ENCODE measurements at places on chromosomes 12 and 14.

DNA sequence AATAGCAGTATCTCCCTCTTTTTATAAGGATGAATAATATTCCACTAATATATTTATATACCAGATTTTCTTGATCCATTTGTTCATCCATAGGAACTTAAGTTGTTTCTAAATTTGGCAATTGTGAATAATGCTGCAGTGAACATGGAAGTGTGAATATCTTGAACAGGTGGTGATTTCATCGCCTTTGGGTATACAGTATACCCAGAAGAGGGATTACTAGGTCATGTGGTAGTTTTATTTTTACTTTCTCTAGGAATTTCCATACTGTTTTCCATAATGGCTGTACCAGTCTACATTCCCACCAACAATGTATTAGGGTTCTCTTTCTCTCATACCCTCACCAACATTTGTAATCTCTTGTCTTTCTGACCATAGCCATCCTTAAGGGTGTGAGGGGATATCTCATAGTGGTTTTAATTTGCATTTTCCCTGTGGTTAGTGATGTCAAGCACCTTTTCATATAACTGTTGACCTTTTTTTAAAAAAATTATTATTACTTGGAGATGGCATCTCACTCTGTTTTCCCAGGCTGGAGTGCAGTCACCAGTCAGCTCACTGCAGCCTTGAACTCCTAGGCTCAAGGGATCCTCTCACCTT is 20.5 kb downstream of the PPHLN1 start:
- no peak for DNase-seq

DNA sequence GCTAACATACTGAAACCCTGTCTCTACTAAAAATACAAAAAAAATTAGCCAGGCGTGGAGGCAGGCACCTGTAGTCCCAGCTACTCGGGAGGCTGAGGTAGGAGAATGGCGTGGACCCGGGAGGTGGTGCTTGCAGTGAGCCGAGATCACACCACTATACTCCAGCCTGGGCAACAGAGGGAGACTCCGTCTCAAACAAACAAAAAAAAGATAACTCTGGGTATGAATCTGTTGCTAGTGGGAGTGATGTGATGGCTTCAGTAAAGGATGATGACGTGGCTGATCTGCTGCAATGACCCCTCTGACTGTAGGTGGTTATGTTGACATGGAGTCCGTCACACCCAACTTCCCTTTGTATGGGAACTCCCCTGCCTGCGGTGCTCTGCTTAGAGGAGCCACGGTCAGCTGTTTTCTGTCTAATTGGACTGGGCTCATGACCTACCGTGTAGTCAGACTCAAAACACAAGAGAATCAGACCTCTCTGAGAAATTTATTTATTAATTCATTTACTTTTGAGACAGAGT is 59.1 kb upstream of the MED13L start:
- DNase-seq: no peak

- no peak for DNase-seq
These were observed 123.1 kb downstream of the GALC start for GRCh38 chr14:87869619-87870583.

GRCh38 chr12:118307069-118307954 is 65.4 kb downstream of the TAOK3 start:
- DNase-seq: no peak

DNA sequence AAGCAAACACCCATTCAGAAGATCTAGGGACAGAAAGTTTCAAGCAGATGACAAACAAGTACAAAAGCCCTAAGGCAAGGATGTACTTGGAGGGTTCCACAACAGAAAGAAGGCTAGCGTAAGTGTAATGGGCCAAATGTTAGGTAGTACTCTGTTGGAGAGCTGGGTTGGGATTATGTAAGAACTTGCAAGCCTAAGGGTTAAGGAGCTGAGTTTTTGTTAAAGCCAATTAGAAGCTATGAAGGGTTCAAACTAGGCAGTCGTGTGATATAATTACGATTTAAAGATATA is 41.4 kb downstream of the HECTD1 start:
- no peak for DNase-seq

DNA sequence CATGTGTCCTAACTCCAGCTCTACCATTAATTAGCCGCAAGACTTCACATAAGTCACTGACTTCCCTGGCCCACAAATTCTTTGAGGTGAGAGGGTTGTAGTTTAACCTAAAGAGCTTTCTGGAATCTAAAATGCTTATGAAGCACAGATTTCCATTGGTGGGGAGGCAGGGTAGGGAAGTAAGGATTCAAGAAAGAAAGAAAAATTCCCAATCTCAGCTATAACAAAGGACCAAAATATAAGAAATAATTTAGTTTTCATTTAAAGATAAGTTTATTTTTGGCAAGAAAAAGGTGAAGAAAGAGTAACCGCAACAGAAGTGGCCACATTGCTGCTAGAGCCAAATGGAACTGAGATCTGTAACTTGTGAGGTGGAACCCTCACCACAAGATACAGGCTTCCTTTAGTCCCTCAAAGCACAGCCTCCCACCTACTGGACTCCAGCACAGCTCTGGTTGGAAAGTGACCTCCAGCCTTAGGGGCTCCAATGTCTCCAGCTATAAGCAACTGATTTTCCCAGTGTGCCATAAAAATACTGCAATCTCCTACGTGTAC is 23.6 kb downstream of the DAD1 start:
- DNase-seq: no peak

DNA sequence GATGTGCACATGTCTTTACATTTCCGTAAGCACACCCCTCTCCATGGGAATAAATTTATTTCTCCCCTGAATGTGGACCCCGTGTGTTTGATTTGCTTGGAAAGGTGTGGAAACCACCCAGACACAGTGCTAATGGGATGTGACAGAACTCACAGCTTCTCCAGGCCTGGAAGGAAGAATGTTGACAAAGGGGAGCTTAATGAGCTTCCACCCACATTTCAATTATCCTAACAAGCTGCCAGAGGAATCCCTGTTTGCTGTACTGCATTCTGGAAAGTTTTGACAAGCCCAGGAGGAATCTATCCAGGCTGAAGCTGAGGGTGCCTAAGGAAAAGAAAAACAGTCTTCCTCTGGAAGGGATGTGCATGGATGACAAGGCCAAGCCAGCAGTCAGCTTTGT is 51.2 kb upstream of the CCDC60 start:
- no peak for DNase-seq
